ENCODE measurements at places on chromosomes 16 and 17.

DNA sequence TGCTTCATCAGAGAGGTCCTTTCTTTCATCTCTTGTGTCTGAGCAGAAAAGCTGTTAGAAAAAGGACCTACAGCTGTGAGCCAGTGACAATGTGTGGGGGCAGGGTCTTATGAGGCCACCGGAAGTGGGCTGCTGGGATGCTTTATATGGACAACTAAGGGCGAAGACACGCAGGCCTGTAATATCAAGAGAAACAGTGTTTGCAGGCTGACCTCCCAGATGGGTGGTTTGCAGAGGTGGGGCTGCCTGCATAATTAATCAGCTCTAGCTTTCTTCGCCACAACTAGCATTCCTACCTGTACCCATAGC, 30.4 kb upstream of the SALL1 start:
- no peak for DNase-seq

GRCh38 chr16:22270525-22270924, 26.7 kb upstream of the POLR3E start:
- no peak for DNase-seq

DNA sequence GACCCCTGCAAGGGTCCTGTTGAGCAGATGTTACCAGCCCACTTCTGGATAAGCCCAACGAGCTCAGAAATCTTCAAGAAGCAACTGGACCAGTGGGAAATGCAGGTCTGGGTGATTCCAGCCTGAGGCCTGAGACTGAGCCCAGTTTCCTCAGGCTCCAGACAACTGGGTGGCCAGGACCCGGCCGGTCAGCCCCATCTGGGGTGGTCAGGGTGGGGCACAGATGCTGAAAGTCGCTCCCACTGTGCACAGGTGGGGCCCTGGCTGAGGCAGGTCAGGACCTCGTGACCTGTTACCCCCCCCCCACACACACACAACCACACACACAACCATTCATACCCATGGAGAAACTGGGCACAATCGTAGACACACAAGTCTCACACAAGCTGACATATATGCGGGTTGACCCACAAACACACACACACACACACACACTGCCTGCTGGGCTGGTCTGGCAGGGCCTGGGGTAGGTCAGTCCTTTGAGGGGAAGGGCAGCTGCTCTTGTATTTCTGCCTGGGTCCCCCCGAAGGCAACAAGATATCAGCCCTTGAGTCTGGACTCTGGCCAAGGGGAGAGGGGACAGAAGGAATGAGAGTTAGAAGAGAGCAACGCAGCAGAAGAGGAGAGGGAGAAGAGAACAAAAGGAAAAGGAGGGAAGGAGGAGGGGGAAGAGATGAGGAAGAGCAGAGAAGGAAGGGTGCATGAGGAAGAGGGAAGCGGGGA, 99.0 kb upstream of the CDH5 start:
- DNase-seq: no peak

GRCh38 chr16:86680162-86680561, 101.8 kb downstream of the FOXL1 start:
- DNase-seq: no peak

GRCh38 chr16:1537763-1538289, 4.4 kb downstream of the TMEM204 start:
- no peak for DNase-seq

DNA sequence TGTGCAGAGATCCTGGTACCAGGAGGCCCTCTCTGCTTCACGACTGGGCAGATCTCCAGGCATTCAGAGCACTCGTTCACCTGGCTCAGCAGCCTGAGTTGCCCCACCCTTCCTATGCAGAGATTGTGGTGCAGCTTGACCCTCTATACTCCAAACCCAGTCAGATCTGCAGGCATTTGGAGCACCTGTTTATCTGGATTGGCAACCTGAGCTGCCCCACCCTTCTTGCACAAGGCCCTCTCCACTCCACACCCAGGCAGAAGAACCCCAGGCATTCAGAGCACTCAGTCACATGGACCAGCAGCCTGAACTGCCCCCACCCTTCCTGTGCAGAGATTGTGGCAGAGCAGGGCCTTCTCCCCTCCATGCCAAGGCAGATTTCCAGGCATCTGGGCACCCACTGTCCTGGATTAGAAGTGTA, 88.4 kb upstream of the CDH5 start:
- no peak for DNase-seq

- DNase-seq: no peak
These were observed 19.4 kb downstream of the CEP295NL start for GRCh38 chr17:78883533-78884131.

- no peak for DNase-seq
These were observed 8.2 kb downstream of the FMNL1 start for GRCh38 chr17:45229681-45230409.
